ENCODE measurements at places on chromosomes 5 and 9.

- peak; percentile 37 for DNase-seq
Observed at GRCh38 chr5:168721002-168721753, 142.0 kb upstream of the PANK3 start.

GRCh38 chr9:18658804-18659705 lies 185.1 kb downstream of the ADAMTSL1 start:
- DNase-seq = no peak

GRCh38 chr9:114154600-114155102 lies 686 bp upstream of the COL27A1 start:
- DNase-seq = no peak

DNA sequence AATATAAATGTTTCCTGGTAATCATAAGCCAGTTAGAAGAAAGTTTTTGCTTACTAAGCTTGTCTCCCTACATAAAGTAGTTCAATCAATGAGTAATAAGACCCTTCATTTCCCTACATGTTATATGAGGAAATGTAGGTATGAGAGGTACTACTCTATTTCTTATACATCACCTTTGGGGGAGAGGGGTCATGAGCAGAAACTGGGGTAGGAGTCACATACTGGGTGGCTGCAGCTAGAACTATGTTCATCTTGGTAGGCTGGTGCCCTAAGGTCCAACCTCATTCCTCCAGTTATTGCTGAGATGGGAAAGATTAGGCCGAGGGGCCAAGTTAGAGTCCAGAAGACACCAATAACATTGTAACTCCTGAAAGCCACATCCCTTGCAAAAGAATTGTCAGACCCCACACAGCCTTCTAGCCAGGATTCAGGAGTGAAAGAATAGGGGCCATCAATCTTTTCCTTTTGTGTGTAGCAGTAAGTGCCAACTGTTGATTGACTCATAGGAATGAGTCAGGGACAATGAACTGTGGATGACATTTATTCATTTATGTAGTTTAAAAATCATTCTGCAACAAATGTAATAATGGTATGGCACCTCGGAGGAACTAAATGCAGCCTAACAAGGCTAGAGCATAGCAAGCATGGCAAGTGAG lies 21.6 kb upstream of the SREK1 start:
- no peak for DNase-seq

DNA sequence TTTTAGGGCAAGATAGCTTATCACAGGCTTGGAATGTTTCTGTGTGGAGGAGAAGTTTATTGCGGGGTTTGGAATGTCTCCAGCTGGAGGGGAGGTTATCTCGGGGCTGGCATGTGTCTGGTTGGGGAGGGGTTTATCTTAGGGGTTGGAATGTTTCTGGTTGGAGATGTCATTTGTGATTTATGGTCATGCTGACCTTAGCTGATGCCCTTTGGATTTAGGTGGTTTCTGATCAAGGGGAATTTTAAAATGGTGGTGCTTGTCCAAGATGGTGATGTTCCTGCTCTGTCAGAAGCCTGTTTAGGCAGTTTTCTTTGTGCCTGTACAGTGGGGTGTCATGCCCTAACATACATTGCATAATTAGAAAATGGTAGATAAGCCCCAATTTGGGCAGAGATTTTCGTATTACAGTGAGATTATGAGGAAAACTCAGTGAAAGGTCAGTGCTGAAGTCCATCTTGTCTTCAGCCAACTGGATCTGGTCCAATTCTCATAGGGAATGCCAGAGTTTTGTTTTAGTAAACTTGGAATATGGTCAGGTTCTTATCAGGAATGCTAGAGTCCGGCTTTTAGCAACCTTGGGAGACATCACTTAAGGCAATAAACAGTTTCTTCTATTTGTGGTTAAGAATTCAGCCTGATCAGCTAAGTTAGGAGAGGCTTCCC lies 14.3 kb downstream of the CDK20 start:
- DNase-seq = peak; percentile 72

DNA sequence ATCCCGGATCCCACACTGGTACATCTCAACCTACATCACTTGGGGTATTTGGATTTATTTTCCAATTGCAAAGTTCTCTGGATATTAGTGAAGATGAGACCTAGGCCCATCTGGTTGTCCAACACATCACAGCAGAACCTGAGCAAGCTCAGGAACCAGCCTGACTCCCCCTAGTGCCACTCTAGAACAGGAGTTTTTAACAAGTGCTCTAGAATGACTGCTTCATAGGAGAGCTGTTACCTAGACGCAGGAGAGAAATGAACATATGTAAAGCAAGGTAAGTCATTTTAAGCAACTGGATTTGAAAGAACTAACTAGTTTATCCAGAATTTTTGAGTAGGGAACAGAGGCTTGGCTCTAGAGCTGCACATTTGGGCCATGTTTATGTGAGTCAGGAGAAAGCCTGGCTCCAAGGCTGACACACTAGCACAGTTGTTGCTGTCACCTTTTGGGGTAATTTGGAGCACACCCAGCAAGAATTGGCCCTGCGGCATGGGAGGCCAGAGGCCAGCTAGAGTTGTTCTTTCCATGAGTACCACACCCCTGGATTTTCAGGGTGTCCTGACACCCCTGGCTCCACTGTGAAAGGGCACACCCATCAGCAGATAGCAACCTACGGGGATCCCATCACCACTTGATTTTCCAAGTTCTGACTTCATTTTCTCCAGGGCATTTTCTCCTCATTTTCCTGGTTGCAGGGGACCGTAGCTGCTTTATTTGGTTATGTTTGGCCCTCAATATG lies 110.9 kb upstream of the LPAR1 start:
- no peak for DNase-seq

GRCh38 chr5:6467591-6467990 lies 18.9 kb downstream of the UBE2QL1 start:
- DNase-seq = no peak

DNA sequence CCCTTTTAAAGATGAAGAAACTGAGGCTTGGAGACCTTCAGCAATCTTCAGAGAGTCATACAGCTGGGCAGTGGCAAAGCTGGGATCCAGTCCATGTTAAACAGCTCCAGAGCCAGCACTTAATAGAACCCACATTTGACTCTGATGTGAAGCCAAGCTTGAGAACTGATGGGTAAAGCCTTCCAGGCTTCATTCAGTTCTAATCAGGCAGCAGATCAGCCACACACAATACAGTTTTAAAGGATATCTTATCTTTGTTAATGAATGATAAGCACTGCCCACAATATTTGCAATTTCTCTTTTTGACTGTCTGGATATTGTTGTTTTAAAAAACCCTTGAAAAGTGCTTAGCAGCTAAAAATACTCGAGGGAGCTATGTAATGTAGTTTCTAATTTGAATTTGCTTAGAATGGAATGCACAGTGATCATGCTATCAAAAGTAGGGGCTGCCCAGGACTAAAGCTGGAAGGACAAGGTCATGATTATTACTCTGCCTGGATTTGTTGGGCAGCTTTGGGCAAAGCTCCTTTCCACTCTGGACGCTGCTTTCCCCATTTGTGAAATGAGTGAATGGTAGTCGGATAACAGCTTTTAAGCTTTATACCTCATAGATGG lies 31.3 kb upstream of the HTR4 start:
- DNase-seq = no peak

- DNase-seq = peak; percentile 30
Observed at GRCh38 chr5:2909035-2909434, 157.6 kb upstream of the IRX2 start.

DNA sequence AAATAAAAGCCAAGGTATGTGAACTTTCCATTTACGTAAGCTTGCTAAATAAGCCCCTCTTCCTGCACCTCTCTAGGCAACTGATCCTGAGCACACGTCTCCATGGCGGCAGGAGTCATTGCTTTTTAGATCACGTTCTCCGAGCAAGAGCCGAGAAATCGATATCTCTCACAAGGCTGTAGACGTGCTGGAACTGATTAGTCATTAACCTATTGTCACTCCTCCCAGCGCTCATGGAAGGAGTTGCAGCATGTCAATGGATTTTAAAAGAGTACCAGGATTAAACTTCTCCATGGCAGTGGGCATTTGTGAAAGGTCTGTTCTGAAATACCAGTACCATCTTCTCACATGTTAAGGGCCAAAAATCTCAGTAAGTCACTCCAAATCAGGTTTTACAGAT lies 4.7 kb upstream of the ADCY2 start:
- DNase-seq = no peak

- DNase-seq = no peak
Observed at GRCh38 chr9:134298000-134298399, 28.3 kb upstream of the RXRA start.

- DNase-seq = no peak
Observed at GRCh38 chr9:2720179-2720654, 2.9 kb downstream of the KCNV2 start.

- no peak for DNase-seq
Observed at GRCh38 chr9:130149654-130150286, 22.4 kb upstream of the NCS1 start.

- DNase-seq = no peak
Observed at GRCh38 chr5:164597293-164597900, 1092.0 kb downstream of the MAT2B start.

Measured in islet precursor cell (in vitro differentiated cells).